ENCODE measurements at places on chromosomes 5 and 9. TPM values are rescaled to one million over a fixed set of nuclear protein-coding genes. Genes with fewer than 3 reads are reported as not detected.

DNA sequence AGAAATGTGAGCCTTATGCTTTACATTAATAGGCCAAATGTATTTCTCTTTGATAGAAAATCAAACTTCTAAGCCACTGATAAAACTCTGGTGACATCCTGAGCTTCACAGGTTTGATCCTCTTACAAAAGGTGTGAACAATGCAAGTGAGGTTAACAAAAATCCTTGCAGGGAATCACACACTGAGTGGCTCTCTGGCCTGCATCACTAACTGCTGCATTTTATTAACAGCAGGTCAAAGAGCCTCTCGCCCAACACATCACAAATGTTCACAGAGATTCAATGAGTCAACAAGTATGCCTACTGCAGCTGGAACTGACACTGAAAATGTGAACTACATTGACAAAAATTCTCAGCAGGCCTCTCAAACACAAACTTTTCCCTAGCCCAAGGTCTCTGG is 122.3 kb downstream of the SEMA5A start:
- DNase-seq, result no peak

GRCh38 chr9:92608909-92609445 is 61.0 kb downstream of the IPPK start:
- no peak for DNase-seq

GRCh38 chr9:105690742-105691141 is 3.6 kb upstream of the TMEM38B start:
- DNase-seq, result no peak

The OGN gene
- 1.5 TPM for total RNA-seq

The HCN1 gene
- not detected for total RNA-seq

The PCDHB16 gene
- 0.31 TPM for total RNA-seq

The AJM1 gene
- total RNA-seq, result 1.3 TPM

Data from esophagus squamous epithelium (tissue), 5 donors.